ENCODE measurements at places on chromosomes 11 and 22.
A peak's percentile ranks its signal among the peaks of the same experiment; 100 is the strongest.

- no peak for DNase-seq
Observed at GRCh38 chr22:39722032-39722325, 151.4 kb downstream of the CACNA1I start.

DNA sequence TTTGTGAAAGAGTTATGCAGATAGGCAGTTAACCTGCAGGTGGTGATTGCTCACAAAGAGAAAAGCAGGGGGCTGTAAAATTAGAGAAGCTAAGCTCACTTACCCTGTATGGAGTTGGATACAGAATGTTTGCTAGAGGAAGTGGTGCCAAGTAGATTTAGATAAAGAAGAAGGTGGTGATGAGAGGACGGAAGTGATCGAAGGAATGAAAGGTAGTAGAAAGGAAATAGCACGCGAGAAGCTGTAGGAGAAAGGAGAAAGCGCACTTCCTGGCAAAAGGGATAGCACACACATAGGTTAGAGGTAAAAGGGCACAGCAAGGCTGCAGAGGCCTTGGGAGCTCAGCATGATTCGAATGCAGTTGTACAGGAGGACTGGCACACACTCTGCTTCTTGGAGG is 87.3 kb upstream of the CTSC start:
- DNase-seq, result no peak

- no peak for DNase-seq
Observed at GRCh38 chr11:68471360-68472340, 11.1 kb downstream of the PPP6R3 start.

DNA sequence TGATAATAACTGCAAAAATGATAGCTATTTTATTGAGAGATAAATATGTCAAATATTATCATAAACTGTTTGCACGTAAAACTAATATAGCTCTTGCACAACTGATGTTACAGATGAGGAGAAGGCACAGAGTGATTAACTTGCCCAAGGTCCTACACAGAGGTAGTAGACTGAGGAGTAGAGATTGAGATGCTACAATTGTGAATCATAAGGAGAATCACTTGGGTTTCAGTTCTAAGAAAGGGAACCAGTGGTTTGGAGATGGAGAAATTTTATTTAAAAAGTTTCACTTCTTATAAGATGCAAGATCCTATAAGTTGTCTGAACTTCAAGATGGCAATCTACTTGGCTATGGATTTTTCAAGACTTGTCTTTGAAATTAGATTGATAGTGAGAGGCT is 224.8 kb upstream of the RAG2 start:
- no peak for DNase-seq

DNA sequence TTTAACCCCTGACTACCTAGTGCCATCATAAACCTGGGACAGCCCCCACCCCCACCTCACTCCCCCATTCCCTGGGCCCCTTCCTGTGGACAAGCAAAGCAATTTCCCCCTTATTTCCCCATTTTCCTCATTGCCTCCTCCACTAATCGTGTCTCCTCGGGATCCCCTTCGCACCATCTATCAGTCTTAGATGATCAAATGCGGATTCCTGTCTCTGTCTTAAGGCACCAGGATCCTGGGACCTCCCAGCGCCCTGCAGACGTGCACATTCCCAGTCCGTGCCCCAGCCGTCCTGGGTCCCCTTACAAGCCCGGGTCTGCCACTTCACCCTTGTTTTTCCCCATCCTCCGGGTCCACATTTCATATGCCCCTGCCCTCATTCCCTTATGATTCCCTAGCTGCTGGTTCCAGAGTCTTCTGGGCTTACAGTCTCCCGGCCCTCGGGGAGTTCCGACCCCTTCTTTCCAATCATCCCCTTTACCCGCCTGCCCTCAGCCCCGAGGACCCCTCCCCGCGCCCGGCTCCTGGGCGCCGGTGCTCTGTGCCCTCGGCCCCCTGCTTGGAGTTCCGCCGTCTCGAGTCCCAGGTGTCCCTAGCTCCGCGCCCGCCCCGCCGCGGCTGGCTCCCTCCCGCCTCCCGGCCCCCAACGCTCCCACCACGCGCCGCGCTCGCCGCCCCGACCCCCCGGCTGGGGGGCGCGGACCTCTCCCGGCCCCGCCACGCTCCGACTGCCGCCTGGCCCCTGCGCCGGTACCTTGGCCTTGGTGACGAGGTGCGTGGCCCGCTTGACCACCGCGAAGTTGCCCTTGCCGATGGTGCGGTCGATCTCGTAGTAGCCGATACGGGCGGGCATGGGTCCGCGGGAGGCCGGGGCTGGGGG is 599 bp downstream of the SIK3 start:
- peak; percentile 54 for DNase-seq

DNA sequence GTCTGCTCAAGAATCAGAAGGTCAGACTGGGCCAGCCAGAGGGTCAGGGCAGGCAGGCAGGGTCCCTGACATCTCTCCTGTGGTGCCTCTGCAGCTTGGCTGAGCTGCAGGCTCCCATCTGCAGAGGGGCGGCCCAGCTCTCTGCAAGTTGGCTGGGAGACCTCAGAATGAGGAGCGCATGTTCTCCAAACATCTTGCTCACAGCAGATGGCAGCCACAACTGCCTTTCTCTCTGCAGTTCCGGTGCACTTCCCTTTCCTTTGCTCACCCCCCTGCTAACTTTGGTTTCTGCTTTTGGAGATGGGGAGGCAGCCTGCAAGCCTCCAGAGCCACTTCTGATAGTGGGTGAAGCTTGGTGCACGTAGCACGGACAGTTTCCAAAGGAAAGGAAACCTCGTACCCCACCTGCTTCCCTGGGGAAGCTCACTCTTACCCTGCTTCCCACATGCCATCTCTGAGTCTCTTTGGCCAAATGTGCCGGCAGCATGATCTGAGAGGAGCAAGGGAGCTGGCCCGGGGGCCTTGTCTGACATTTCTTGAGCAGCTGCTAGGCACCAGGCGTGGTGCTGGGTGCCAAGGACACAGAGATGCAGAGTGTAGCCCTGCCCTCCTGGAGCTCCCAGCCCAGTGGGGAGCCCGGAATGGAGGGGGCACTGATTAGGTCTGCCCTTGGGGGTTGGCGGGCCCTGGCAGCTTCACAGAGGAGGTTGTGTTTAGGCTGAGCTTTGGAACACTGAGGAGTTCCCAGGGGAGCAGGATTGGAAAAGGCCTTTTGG is 18.2 kb downstream of the DAGLA start:
- DNase-seq, result no peak

DNA sequence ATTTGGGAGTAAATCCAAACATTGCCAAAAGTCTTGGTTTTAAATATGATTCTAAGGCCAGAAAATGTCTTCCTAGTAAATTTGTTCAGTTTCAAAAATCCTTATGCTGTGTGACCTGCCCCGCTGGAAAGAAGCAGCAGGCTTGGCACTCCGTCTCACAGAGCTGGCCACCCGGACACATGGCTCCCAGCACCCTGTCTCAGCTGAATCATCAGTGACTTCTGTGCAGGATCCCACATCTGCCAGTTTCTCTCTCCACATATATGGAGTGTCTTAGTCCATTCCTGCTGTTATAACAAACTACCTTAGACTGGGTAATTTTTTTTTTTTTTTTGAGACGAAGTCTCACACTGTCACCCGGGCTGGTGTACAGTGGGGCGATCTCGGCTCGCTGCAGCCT is 356.7 kb downstream of the TBC1D22A start:
- peak; percentile 37 for DNase-seq

DNA sequence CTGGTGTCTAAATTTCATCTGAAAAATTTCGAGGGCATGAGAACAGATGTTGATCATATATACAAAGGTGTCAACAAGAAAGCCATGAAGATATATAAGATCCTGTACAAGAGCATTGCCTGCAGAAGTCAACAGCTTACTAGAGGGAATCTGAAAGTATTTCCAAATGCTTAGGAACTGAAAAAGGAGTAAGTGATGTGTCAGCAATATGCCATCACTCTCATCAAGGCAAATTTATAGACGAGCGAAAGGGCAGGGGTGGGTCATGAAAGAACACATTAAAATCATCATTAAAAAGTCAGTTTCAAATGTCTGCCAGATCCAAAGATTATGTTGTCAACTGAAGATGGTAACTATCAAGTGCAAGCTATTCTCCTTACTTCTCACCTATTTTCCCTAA is 1299.0 kb downstream of the LRRC4C start:
- no peak for DNase-seq

- no peak for DNase-seq
Observed at GRCh38 chr22:39946503-39947219, 13.5 kb upstream of the TMA7B start.

DNA sequence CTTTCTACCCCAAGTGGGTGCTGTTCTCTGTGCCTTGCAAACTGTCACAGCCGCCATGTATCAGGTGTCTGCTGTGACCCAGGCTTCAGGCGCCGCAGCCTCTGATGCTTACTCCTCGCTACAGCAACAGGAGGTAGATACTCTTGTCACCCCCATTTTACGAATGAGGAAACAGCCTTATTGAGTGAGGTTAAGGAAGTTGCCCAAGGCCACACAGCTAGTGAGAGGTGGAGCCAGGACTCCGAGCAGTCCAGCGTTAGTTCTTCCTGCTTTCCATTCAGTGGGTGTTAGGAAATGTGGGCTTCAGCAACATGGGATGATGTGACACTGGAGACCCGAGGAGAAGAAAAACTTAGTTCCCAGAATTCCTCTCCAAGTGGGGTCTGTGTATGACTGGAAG is 14.3 kb downstream of the RNF215 start:
- no peak for DNase-seq

DNA sequence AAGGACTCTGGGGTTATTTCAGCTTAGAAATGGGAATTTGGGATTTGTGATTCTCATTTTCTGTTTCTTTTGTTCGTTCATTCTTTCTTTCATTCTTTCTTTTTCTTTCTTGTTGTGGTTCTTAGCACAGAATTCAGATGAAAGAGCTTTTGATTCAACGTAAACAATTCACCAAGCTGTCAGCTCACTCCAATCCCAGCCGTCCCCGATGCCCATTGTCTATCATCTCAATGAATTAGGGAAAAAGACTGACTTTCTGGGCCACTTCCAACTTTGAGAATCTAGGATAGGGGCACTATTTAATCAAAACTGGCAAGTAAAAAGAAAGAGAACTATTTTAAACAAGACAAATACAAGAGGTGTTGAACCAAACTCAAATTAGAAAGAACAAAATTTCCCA is 25.1 kb upstream of the TMA7B start:
- DNase-seq, result no peak

GRCh38 chr22:48827904-48828555 is 999.6 kb downstream of the BRD1 start:
- DNase-seq, result no peak

- peak; percentile 86 for DNase-seq
Observed at GRCh38 chr22:28544431-28544868, 135.2 kb downstream of the TTC28 start.

- no peak for DNase-seq
Observed at GRCh38 chr11:74520927-74521665, 27.6 kb upstream of the LIPT2 start.
